ENCODE measurements at places on chromosomes 2 and 18. TPM values are rescaled to one million over a fixed set of nuclear protein-coding genes. Genes with fewer than 3 reads are reported as not detected.

DNA sequence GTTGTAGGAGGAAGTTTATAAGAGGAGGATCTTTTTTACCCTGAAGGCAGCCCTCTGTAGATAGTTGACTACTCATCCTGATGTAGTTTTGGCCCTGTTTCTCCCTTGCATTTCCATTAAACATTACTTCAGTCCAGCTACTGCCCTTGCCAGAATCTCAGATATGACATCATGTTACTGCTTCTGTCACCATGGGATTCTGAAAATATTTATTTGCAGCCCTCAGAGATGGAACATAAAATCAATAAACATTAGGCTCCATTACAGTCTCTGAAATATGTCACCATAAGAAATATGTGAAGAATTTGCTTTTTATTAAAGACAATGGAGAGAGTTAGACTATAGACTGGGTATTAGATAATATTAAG lies 68.7 kb upstream of the STK39 start:
- H3K4me1 ChIP-seq: no peaks in the 10 kb centered on the region
- DNase-seq: no peak
- H3K4me3 ChIP-seq: no peak overlapping the region
- H3K27me3 ChIP-seq: no peaks in the 10 kb centered on the region

DNA sequence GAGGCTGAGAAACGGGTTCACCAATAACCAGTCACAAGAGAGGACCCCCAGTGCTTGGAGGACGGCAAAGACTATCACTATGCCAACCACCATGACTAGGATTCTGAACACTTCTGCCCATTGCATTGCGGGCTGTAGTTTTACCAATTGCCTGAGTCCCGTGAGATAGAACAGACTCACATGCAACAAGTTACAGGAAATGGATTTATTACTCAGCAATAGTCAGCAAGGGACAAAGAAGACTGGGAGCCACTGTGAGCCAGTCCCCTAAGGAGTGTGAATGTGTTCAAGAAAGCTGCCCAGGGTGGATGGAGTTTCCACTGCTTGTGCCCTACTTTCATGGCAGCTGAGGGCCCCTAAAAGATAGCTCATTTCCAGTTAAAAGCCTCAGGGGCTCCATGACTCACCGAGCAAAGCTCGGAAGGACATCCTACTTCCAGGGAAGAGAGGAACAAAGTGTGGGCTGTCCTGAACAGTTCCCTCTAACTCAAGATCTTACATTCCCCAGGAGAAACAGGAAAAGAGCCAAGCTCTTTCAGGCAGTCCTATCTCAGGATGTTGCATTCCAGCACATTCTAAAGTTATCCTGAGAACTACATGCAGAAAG lies 54.4 kb downstream of the SLC4A3 start:
- peaks cover 18% of the 10 kb centered on the region for H3K4me1 ChIP-seq
- H3K27me3 ChIP-seq: peaks cover 3% of the 10 kb centered on the region
- H3K4me3 ChIP-seq: no peak overlapping the region
- H3K27ac ChIP-seq: no peak overlapping the region
- DNase-seq: no peak

DNA sequence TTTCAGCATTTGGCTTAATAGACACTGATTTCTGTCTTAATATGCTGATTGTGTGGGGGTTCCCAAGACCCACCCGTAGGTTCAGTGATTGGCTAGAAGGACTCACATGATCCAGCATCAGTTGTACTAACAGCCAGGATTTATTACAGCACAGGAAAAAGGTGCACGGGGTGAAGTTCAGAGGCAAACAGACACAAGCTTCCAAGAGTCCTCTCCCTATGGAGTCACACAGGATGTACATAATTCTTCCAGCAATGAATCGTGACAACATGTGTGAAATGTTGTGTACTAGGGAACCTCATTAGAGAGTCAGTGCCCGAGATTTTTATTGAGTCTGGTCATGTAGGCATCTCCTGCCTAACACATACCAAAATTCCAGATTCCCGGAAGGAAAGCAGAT lies 52.8 kb downstream of the GALNT1 start:
- H3K4me3 ChIP-seq: no peak overlapping the region
- no peak overlapping the region for H3K27ac ChIP-seq
- H3K36me3 ChIP-seq: peaks cover 32% of the 10 kb centered on the region
- peaks cover 8% of the 10 kb centered on the region for H3K4me1 ChIP-seq
- peaks cover 9% of the 10 kb centered on the region for H3K27me3 ChIP-seq

FBXO41 gene
- total RNA-seq: 2.1 TPM

ZNF804A gene
- 2.2 TPM for total RNA-seq

HOXD3 gene
- 4.1 TPM for total RNA-seq

PSD4 gene
- total RNA-seq: 1.9 TPM

CASP8 gene
- total RNA-seq: 14.9 TPM

LOXHD1 gene
- total RNA-seq: 0.23 TPM
